ENCODE measurements at places on chromosomes 4 and X.

- DNase-seq, result no peak
Measured at GRCh38 chr4:147355847-147356246, 125.0 kb upstream of the EDNRA start.

GRCh38 chr4:24516926-24517325, 67.4 kb downstream of the DHX15 start:
- no peak for DNase-seq

DNA sequence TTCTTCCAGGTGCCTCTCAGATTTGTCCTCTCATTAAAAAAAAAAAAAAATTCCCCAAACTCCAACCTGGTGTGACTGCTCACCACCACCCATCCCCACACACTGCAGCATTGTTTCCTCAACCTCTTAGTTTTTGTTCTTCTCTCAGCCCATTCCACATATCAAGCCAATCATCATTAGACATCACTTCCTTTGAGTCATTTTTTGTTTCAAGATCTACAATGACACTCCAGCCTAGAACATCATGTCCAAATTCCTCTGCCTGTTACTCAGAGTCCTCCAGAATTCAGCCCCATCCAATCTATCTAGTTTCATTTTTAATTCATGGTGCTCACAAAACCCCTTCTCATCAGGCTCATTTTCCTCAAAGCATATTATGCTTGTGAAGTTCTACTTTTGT, 262.5 kb upstream of the TEX13A start:
- no peak for DNase-seq

DNA sequence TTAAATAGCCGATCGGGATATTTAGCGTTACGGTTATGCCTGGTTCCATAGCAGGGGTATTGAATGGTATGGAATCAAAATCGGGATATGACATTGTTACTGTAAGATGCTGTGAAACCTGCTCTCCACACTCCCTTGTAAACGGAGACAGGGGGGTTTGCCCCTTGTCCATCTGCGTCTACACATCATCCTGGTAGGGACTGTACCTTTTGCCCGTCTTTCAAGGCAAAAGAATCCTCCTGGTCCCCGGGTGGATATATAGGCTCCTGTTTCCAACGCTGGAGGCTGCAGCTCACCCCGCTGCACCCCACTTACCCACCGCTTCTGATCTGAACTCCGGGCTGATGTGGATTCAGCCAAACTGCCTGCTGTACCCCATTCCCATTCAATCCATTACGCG, 189.1 kb downstream of the SHOX start:
- no peak for DNase-seq

- no peak for DNase-seq
Measured at GRCh38 chrX:86047936-86048280, 550 bp upstream of the CHM start.

DNA sequence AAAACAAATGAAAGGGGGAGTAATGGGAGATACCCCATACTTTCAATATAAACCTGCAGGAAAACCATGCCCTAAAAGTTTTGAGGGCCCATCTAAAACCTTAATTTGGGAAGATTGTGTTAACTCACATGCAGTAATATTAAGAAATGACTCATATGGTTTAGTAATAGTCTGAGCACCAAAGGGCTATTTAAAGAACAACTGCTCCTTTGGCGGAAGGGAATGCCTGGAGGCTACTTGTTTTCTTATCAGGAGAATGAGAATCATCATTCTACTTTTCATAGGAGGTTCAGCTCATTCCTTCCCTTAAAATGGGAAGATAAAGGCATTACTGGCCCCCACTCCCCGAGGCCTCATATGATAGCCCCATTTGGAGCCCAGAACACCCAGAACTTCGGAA, 47.6 kb downstream of the SPIN3 start:
- no peak for DNase-seq

- DNase-seq, result no peak
Measured at GRCh38 chr4:24751926-24752539, 43.3 kb upstream of the SOD3 start.

DNA sequence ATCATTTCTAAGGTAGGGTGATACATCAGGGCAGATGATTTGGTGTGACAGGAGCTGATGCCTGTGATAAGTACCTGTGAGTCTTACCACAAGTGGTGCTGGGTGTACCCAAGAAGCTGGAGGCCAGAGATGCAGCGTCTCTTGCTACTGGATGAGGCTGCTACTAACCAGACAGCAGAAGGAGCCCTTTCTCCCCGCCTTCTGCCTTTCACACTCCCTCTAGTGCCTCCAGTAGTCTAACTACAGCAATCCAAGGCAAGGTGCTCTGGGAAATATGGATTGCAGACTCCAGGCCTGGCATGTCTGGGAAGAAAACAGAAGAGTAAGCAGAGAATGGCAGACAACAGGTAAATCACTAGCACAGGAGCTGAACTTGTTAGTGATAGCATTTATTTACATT, 470.8 kb downstream of the NKX6-1 start:
- DNase-seq, result no peak

GRCh38 chrX:105645667-105646357, 176.5 kb upstream of the NRK start:
- no peak for DNase-seq

DNA sequence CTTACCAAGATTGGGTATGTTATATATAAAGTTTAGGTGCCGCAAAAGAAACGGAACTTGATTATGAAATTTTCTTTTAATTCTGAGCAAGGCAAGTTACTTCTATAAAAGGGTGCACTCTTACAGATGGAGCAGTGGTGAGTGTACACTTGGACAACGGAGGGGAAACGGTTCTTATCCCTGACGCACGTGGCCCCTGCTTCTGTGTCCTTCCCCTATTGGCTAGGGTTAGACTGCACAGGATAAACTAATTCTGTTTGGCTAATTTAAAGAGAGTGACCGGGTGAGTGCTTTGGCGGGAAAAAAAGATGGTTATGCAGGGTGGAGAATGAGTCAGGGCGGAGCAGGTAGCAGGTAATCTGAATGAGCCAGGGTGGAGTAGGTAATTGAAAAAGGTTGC, 149.5 kb downstream of the GC start:
- no peak for DNase-seq

DNA sequence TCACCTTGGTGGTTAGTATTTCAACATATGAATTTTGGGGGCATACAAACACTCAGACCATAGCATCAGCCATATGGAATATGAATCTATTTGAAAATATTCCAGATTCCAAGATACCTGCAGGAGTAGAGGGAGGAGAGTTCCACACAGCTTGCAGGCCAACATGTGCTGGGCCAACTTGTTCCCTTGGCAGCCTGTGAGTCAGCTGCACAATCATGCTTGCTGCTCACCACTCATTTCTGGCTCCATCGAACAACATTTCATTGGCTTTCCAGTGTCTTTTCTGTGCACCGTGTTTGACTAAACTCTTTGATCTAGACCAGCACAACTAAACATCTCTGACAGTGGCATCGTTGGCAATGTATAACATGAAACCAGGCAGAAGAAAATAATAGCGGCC, 282.5 kb upstream of the RASGEF1B start:
- no peak for DNase-seq

- DNase-seq, result no peak
Measured at GRCh38 chr4:6439120-6439762, 33.2 kb downstream of the PPP2R2C start.

GRCh38 chrX:31314921-31315320, 243.1 kb upstream of the FTHL17 start:
- DNase-seq, result no peak

- no peak for DNase-seq
Measured at GRCh38 chr4:73869130-73870055, at the start of gene CXCL1. Gene CXCL1, plus strand, starts transcription at chr4:73869393. Its CDS starts 78 bp downstream, at chr4:73869471.

- DNase-seq, result no peak
Measured at GRCh38 chr4:12137575-12137974, 708.9 kb upstream of the HS3ST1 start.

GRCh38 chr4:104592183-104592582, 97.5 kb upstream of the CXXC4 start:
- no peak for DNase-seq

- DNase-seq, result no peak
Measured at GRCh38 chr4:54063229-54063628, 1.2 kb downstream of the CHIC2 start.

- no peak for DNase-seq
Measured at GRCh38 chrX:24963823-24964222, 51.9 kb downstream of the ARX start.

DNA sequence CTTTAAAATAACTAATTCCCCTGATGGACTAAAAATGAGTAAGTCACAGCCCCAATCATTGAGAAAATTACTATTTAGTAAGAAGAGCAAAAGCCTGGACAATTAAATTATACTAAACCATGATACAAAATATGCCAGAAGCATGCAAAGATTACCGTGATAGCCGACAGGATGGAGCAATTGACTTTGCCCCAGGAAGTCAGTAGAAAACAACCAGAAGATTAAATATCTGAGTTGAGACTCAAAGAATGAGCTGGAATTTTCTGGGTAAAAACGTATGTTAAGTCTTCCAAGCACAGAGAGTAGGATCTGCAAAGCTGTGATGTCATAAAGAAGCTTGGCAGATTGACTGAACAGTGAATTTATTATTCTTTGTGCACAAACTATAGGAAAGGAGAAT, 816.1 kb upstream of the TENM3 start:
- no peak for DNase-seq

GRCh38 chr4:61771056-61771455, 570.9 kb downstream of the ADGRL3 start:
- DNase-seq, result no peak

DNA sequence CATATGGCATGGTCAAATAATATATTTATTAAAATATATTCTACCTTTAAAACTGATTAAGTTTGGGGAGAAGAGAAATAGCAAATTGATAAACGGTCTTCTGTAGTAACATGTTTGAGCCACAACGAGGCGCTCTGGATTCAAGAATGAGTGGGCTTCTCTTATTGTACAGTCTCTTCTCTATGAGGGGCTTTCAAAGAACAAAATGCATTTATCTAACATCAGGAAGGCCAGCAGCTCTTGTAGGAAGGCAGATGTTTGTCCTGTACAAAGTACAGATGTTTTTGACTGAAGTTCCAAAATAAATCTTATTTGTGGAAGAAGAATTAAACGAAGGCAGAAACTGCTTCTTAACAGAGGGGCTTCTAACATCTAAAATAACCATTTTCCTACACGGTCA, 153.6 kb downstream of the RASL11B start:
- DNase-seq, result no peak

- DNase-seq, result no peak
Measured at GRCh38 chr4:186404562-186405134, 138.7 kb downstream of the F11 start.

DNA sequence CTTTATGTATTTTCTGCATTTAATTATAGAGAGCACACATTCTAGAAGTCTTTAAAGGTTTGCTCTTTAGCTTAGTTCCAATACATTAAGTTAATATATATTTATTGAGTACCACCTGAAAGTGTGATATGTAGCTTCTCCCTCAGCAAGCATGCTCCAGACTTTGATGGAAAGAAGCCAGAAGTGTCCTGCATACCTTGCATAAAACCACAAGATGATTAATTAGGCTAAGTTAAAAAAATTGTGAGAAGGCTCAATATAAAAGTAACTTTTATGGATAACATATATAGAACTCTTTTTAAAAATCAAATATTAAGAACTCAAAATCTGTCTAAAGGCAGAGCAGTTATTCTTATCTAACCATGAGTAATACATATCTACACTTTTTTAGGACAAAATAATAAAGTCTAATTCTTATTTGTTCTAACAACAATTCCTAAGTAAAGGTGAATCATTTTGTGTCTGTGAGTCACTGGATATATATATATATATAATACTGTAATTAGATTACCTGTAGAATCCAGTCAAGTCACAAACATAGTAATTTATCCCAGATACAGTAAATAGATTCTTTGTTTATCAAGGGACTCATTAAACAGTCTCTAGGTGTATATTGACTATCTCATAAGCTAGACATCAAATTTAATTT, 51.2 kb downstream of the INTS12 start:
- no peak for DNase-seq

DNA sequence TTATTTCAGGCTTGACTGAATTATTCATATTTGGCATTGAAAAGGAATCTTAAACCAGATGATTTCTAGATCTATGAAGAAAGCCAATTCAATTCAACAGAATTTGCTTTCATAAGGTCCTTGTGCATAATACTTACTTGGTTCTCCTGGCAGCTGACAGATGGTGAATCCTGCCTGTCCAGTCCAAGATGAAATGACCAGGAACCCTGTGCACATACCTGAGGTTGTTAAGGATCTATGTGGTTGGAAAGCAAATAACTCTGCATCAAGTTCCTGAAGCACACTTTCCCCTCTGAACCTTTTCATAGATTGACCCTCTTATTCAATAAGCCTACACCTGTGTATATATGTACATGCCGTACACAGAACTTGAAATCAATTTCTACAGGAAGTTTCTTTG, 562.7 kb downstream of the PPARGC1A start:
- no peak for DNase-seq

GRCh38 chrX:69555481-69556041, 51.4 kb downstream of the NALF2 start:
- DNase-seq, result no peak

- DNase-seq, result no peak
Measured at GRCh38 chr4:156584100-156584499, 387.5 kb downstream of the PDGFC start.

DNA sequence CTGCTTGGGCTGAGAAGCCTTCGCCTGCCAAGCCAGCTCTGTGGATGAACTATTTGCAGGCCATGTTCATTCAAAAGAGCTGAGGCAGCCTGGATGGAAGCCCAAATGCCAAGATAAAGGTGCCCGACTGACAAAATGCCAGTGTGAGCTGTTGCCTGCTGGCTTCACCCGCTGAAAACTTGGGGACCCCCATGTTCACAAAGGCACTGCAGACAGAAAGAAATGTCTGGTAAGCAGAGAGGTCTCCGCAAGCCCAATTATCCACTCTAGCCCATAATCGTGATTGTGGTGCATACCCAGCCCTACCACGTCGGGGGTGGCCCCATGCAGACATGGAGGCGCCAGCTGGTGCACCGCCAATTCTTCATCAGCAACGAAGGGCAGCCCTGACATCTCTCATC, 13.0 kb upstream of the SMIM20 start:
- no peak for DNase-seq

DNA sequence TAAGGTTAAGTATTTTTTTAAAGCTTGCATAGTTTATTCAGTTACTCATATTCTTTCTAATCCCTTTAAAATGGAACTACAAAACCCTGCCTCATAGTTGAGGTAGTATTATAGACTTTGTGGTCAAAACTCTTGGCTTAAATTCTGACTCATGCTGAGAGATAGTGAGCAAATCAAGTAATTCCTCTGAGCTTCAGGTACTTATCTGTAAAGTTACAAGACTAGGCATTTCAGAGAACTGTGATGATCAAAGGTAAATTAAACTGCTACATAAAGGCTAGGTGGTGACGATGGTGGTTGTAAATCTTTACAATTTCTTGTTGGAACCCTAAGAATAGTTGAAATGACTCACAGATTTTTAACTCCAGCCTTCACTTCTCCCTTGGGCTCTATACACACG, 3.2 kb upstream of the CLOCK start:
- DNase-seq, result no peak

- no peak for DNase-seq
Measured at GRCh38 chr4:184838249-184839074, 12.7 kb upstream of the ACSL1 start.

Measured in activated CD8-positive, alpha-beta memory T cell treated with anti-CD3 and anti-CD28 coated beads, Interleukin-2, amount 50 U/mL, for 4 hours (primary cell).